Left cardiac atrium (tissue), 4 donors: ENCODE measurements at places on chromosomes 6 and 20.

GRCh38 chr6:145842693-145843546 lies 28.3 kb upstream of the FBXO30 start:
- no peak for DNase-seq

- DNase-seq: no peak
These were observed 81.4 kb upstream of the TCF21 start for GRCh38 chr6:133807501-133807900.

- DNase-seq: peak; percentile 62
These were observed 130.1 kb downstream of the NFATC2 start for GRCh38 chr20:51412333-51412871.

GRCh38 chr6:72261554-72261953 lies 360.3 kb upstream of the KCNQ5 start:
- no peak for DNase-seq

- no peak for DNase-seq
These were observed 280.5 kb downstream of the SYNE1 start for GRCh38 chr6:152356662-152357061.

DNA sequence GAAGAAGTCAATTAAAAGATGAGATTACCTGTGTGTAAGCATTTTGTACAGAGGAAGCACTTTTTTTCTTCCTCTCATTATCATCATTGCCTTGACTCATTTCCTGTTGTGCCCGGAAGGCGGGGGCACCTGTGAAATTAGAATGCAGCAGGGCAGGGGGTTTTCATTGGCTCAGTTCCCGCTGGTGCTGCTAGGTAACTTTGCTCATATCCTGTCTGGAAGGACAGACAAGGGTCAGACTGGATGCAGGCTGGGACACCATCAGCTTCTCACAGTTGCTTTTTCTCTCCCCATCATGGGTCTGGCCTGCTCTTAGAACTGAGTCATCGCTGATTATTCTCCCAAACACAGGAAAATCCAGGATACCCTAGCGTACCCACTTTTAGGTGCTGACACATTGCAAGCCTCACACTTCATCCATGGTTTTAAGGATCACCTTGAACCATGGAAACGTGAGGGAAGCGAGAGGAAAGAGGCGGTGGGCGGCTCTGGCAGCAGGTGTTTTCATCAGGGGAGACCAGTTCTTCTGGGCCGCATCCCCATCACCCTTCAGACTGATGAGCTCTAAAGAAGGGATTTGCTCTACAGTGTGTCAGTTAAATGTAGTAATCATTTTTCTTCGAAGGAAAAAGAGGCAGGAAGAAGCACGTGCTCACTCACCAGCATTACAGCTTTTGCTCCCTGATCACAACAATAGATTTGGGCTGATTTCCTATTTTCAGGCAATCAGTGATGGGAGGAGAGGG lies 195.7 kb upstream of the SASH1 start:
- DNase-seq: no peak

GRCh38 chr6:35220711-35221110 lies 7.0 kb downstream of the SCUBE3 start:
- no peak for DNase-seq

DNA sequence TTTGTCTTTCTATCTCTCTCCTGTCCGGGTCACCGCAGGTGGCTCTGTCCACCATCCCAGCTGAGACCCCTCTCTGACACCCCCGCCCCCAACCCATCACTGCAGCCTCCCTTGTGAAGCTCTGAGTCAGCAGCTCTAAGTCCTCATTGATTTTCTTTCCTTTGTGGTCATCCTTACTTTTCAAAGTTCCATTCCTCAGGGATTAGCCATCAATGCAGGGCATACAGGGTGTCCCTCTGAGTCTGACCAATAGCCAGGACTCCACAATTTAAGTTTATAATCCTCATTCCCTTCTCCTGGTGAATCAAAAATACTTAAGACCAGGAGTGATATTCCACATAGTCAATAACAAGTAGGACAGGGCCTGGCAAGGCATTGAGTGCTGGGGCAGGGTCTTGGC lies 333.3 kb upstream of the CNR1 start:
- DNase-seq: no peak

DNA sequence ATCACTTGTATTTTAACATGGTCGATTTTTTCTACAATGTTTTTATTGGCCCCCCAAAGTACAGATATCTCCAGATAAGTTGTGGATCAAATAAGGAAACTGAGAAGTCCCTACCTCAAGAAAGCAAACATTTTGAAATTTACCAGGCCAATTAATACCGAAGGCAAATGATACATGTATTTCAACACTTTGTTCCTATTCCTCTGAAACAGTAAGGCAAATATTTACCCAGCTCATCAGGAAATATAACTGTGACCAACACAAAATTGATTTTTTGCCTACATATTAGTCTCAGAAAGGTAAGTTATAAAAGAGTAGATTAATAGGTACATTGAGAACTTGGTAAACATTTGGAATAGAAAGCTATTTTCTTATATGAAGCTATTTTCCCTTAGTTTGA lies 51.3 kb upstream of the ADGRF5 start:
- DNase-seq: no peak

- DNase-seq: no peak
These were observed 382.8 kb downstream of the CDH26 start for GRCh38 chr20:60341062-60341461.

- no peak for DNase-seq
These were observed 29.0 kb downstream of the GSTA4 start for GRCh38 chr6:52966101-52966500.

DNA sequence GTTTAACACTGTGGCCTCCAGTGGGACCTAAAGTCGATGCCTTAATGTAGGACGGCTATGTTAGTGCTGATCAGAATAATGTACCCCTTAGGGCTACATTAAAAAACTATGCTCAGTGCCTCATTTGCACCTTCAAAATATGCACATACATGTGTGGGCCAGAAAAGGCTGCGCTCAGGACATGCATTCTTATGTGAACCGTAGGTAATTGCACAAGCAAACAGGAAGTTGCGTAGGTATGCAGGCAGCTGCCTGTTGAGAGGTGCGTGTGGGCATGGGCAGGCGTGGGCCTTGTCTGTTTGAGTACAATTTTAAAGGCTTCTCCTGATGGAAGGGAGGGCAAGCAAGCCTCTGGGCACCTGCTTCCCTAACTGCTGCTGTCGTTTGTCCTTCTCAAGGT lies 116.2 kb upstream of the JAG1 start:
- DNase-seq: no peak

- no peak for DNase-seq
These were observed 853 bp downstream of the SLC22A3 start for GRCh38 chr6:160349020-160349441.

GRCh38 chr20:50194831-50195523 lies 4.3 kb downstream of the CEBPB start:
- no peak for DNase-seq

- no peak for DNase-seq
These were observed 126.8 kb upstream of the SLC35B3 start for GRCh38 chr6:8562125-8562524.

- DNase-seq: no peak
These were observed 56.4 kb upstream of the NCOA3 start for GRCh38 chr20:47445291-47445690.

DNA sequence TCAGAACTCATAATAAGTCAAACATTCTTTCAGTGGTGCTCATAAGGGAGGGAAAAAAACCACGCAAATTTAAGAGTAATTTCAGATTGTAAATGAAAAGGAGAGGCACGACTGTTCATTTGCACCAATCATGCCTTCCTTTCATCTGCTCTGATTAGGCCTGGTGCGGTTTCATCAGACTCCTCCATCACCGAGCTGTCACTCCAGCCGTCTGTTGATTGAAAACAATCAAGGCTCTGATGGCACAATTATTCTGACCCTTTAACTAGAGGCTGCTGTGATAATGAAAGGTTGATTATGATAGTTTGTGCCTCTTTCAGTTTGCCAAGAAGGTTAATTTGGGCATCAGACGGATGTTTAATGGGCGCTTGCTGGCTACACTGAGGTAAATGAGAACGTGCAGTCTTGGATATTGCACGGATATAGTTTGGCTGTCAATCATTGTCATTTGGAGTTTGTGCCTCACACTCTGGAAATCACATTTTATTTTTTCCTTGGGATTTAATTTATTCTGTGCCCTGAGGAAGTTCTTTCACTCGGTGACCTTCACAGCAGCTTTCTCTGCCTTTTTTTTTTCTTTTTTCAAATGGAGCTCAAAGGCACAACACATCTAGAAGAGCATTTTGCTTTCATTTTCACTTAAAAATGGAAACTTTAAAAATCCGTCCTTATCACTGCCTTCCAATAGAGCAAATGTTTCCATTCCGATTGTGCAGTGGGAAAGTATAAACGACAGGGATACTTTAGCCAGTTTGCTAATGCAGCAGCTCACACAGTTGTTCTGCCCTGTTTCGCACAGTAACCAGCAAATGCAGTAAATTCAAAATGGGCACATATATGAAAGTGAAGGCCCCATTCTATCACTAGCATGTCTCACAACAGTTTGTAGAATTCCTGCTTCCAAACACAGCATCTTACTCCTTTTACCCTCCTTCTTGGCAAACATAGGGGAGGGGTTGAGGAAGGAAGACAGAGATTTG lies 172.8 kb downstream of the KLHL32 start:
- no peak for DNase-seq

GRCh38 chr6:41191569-41191968 lies 9.4 kb downstream of the TREML2 start:
- DNase-seq: peak; percentile 39

DNA sequence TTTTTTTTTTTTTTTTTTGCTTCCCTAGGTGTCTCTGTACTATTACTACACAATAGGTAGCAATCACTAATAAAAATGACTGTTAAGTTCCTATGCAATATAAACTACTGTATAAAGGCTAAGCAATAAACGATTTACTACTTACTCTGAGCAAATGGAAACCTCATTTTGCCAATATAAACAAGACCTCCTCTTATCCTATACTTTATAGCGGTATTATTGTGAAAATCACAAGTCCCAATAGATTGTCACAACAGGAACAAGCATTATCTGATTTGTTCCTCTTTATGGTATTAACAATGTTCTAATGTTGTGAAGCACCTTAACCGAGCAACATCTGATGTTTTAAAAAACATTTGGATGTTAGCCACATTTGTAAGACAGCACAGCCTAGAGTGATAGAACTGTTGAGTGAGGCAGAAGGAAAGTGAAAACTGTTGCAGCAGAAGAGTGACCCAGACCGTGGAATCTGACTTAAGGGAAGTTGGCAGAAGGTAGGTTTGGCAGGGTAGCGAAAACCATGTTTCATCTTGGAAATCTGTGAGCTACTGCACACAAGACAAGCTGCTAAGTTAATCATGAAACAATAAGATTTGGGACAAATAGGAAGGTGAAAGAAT lies 94.2 kb downstream of the MYLK4 start:
- no peak for DNase-seq

- DNase-seq: no peak
These were observed 11.2 kb upstream of the HEY2 start for GRCh38 chr6:125738276-125738675.

GRCh38 chr6:24899997-24900325 lies 35.8 kb downstream of the RIPOR2 start:
- DNase-seq: no peak

GRCh38 chr20:51043811-51044210 lies 20.9 kb upstream of the KCNG1 start:
- DNase-seq: no peak
